ENCODE measurements at places on chromosomes 12 and 14. TPM values are rescaled to one million over a fixed set of nuclear protein-coding genes. Genes with fewer than 3 reads are reported as not detected.

FGF23 gene
- not detected for total RNA-seq

RTL1 gene
- not detected for total RNA-seq

GRCh38 chr12:46749322-46749721 lies 76.5 kb downstream of the SLC38A4 start:
- no peak for DNase-seq

GRCh38 chr12:130198663-130199060 lies 36.4 kb downstream of the FZD10 start:
- no peak for DNase-seq

- DNase-seq = no peak
Observed at GRCh38 chr12:106274575-106275121, 26.8 kb upstream of the CKAP4 start.

DNA sequence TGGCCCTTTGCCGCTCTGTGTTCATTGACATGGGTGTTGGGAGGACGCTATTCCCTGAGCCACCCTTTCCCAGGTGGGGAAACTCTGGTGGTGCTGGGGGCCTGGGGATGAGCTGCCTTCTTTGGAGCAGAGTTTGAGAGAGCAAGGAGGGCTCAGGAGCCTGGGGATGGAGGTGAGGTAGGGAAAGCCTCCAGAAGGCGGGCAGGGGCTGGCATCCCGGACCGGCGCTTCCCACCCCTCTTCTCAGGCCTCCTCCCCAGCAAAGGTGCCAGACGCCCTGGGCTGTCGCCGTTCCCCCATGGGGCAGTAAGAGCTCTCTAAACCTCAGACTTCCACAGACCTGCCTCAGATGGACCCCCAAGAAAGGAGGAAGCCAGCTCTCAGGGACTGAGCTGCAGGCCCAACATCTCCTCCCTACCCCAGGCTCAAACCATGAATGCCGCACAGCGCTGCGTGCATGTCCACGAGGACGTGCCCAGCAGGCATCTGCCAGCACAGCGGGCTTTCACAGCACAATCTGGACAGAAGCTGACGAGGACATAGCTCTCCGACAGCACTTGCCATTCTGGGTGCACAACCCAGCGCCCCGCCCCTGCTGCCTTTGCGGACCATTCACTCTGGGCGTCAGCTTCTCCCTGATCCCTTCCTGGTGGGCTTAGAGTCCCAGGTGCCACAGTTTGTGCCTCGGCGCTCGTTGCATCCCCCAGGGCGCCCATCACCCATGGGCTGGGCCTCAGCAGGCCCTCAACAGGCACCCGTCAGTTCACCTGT lies 14.9 kb upstream of the TTC7B start:
- DNase-seq = no peak

DNA sequence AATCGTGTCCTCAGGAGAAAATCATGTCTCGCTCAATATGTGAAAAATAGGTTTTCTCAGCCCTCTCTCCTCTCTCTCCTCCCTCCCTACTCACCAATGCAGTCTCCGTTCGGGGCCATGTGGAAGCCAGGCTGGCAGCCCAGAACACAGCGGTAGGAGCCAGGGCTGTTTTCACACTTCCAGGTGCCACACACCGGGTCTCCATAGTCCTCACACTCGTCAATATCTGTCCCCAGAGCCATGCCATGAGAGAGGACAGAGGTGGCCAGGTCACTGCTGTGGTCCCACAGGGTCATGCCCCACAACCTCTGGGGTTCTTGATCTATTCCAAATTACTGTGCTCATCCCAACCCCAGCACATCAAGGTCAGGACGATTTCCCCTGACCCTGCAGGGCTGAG lies 13.5 kb downstream of the ISCA2 start:
- DNase-seq = no peak

DNA sequence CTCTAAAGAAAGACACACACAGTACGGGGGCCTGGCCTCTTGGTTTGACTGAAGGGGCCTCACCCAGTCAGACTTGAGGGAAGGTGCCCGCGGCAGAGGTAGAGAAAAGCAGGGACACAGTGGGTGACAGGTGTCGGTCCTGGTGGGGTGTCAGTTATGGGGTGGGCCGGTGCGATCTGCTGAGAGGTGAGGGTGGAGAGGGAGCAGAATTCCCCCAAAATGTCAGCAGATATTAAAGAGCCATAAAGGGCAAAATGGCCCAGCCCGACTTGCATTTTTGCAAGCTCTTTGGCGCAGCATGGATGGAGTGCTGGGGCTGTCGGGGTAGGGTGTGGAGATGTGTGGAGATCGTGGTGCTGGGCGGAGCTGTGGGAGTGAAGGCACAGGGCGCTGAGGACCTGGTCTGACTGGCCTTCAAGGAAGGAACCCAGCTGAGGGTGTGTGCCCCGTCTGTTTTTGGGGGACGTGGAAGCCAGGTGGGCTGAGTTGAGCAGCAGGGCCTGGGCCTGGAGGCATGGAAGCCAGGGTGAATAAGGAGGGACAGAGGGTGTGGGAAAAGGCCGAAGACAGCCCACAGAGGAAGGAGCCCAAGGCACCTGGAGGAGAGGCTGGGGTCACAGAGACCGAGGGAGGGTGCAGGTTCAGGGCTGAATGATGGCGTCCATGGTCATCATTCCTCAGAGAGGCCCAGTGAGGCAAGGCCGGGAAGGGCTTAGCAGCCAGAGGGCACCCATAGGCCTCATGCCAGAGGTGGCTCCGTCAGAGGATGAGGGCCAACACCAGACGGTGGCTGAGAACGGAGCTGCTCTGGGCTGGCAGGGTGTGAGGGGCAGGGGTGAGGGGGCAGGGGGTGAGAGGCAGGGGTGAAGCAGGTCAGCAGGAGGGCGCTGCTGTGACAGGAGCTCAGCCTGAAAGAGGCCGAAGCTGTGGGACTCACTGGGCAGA lies 48.2 kb upstream of the DYNC1H1 start:
- DNase-seq = no peak

GRCh38 chr12:122200541-122201175 lies 2.9 kb upstream of the B3GNT4 start:
- no peak for DNase-seq

DNA sequence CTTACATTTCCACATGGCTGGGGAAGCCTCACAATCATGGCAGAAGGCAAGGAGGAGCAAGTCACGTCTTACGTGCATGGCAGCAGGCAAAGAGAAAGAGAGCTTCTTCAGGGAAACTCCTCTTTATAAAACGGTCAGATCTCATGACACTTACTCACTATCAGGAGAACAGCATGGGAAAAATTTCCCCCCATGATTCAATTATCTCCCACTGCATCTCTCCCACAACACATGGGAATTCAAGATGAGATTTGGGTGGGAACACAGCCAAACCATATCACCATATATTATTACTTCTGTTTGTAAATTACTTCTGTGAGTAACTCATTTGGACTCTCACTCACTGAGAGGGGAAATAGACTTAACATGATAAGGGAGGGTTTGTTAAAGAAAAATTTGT lies 1496.8 kb upstream of the TMEM132C start:
- no peak for DNase-seq

- DNase-seq = no peak
Observed at GRCh38 chr14:91142214-91142668, 28.4 kb downstream of the DGLUCY start.

DNA sequence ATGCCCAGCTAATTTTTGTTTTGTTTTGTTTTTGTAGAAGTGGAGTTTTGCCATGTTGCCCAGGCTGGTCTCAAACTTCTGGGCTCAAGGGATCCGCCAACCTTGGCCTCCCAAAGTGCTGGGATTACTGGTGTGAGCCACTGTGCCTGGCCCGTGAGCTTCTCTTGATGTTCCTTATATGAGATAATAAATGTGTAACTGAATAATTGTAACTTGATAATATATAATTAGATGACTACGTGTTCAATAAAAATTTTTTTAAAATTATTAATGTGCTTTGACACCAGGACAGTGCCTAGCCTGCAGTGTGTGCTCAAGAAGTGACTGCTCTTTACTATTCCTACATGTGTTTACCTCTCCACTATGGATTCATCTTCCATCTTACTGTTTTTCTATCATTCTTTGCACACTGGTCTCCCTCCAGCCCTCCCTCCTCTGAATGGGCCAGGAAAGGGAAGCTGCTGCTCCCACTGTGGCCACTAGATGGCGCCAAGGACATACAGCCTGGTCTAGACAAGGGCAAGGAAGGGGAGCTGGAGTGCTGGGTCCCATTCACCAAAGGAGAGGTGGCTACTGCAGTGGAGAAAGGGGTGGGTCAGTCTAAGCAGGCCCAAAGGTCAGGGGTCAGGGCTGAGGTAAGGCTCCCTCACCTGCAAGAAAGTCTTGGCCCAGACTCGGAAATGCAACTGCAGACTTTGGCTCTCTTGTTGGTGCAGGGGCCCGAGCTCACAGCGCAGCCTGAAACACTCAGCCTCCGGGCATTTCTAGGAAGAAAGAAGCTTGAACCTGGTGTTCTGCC lies 14.7 kb upstream of the ZNF385A start:
- DNase-seq = peak; percentile 92

DNA sequence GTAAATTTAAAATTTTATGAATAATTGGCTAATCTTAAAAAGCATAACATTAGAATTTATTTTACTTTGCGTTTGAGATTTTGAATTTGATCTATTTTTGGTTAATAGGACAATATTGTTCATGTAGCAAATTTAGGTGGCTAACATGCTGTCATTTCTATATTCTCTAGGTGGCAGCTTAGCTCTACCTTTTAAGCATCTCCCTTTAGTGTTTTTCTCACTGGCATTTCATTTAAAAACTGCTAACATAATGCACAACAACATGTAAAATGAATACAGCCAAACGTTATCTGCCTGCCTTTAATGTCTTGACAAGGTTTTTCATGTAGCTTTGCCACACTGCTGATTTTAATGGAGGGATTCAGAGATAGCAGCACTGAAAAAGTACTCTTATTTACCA lies 272.4 kb upstream of the FBXO33 start:
- DNase-seq = no peak

- no peak for DNase-seq
Observed at GRCh38 chr12:56645201-56645716, 525 bp downstream of the ATP5F1B start.

GRCh38 chr12:14959916-14960496 lies 1.4 kb downstream of the ARHGDIB start:
- DNase-seq = no peak

- peak; percentile 85 for DNase-seq
Observed at GRCh38 chr12:94101738-94102660, 46.4 kb upstream of the PLXNC1 start.

Measured in omental fat pad (tissue), 4 donors.